ENCODE measurements at places on chromosomes 16 and 17.

GRCh38 chr17:49911719-49912118, 57.3 kb upstream of the DLX4 start:
- DNase-seq, result no peak

DNA sequence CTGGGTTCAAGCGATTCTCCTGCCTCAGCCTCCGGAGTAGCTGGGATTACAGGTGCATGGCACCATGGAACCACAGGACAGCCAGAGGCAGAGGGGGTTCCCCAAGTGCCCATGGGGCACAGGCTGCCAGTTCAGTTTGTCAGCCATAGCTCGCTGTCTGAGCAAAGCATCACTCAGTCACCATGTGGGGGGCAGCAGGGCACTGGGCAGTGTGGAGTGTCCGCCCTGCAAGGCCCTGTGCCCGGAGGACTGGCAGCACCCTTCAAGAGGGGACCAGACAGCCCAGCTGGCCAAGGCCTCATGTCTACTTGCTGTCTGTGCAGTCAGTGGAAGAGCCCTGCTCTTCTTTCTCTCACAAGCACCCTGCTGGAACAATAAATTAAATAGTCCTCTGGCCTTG, 6.4 kb downstream of the ALYREF start:
- no peak for DNase-seq

GRCh38 chr16:46918905-46919792, 35.0 kb downstream of the GPT2 start:
- DNase-seq, result no peak

DNA sequence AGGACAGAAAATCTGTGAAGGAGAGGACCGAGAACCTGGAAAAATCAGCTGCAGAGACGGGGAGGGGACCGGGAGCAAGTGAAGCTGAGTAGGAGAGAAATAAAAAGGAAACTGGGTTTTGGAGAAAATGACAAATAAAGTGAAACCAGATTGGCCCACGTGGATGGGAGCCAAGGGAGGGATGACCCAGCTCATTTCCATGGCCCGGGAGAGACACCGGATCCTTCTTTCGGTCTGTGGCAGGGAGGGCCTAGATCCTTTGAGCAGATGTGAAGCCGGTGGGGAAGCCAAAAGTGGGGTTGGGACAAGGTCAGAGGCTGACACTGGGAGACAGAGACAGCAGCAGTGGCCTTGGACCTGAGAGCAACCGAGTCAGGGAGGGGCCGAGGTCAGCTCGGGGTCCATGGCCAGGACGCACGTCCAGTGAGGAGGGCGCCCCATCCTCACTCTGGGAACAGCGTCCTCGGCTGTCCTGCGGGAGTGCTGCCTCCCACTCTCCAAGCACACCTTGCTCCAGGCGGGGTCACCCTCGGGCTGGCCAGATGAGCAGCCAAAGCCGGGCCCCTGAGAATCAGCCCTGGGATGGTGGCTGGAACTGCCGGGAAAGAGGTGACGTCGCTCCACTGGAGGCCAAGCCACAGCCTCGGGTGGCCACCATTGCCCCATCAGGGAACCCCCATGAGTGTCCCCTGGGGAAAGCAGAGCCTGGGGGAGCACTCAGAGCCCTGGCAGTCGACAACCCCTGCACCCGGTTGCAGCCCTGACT, 50.8 kb upstream of the CDR2 start:
- peak; percentile 45 for DNase-seq

DNA sequence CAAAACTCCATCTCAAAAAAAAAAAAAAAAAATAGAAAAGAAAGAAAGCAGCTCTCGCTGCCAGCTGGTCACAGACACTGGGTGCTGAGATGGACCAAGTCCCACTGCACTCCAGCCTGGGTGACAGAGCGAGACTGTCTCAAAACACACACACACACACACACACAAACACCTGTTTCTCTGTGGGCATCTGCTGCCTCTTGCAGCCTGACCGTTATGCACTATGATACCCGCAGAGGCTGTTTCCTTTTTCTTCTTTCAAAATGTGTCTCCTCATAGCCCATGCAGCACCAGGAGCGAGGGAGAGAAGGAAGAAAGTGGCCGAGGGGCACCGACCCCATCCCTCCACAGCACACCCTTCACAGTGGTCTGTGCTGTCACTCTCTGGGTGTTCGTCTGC, 36.9 kb upstream of the KLHDC4 start:
- no peak for DNase-seq

DNA sequence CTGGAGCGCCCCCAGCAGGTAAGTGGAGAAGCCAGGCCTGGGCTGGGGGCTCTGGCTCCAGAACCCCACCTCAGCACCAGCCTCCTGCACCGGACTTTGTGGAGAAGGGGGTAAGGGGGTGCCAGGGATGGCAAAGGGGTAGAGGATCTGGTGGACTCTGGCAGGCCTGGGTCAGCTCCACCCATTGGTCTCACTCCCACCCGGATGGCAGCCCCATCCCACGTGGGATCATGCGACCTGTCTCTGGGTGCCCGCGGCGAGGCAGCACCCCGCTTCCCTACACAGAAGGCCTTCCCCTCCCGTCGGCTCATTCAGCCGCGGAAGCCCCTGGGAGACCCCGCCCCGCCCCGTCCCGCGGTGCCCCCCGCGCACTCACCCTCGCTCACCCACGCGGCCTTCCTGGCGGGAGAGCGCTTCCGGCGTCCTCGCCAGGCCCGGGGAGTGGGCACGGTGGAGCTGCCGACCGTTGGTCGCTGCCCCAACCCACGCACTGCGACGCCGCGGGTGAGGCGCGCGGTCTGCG, 498 bp upstream of the PLEKHG4 start:
- no peak for DNase-seq

GRCh38 chr16:67562526-67562917, at the start of gene CTCF:
TSS of gene CTCF (plus strand) at chr16:67562526. CDS start at chr16:67610833, 48,307 bp downstream.
- peak; percentile 58 for DNase-seq

DNA sequence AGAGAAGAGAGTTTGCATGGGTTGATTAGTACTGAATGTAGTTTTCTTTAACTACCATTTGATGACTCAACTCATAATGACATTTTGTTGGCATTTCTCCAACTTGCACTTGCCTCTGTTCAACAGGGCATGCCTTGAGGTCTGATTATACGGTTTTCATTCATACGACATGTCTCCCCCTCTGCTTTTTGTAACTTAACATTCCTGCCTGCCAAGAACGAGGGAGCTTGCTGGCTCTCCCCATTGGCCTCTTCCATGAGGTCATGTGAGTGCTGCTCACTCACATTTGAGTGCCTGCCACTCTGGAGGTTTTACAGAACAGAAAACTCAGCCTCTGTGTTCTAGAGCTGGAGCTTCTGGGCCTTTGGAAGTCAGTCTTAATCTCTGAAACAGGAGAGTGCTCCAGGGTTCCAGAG, 19.7 kb downstream of the MAP2K6 start:
- DNase-seq, result no peak

DNA sequence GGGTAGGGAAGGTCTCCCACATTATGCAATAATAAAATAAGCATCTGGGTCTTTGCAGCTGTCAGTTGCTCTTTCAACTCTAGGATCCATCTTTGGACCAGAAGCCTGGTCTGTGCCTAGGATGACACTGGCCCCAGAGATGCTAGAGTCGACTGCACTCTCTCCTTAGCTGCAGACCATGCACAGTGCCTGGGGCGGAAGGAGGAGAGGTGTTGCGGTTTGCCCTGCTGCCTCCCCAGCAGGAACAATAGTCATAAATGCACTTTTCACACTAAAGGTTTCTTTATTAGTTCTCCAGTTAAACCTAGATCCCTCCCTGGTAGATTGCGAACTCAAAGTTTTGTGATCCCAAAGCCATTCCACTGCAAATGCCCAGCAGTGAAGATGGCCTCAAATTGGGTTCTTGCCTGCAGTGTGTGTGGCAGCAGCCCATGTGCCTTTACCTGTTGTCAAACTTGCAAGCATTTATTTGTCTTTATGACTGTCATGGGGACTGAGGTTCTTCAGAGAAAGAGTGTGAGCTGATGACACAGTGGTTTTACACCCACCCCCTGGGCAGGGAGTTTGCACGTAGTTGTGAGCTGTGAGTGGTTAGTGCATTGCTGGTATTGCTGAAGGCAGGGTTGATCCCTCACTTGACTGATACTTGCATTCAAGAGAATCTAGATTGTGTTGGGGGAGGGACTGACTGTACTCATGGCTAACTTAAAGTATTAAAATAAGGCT, 10.3 kb downstream of the ATXN1L start:
- no peak for DNase-seq

- no peak for DNase-seq
Observed at GRCh38 chr16:19935694-19936093, 51.0 kb upstream of the GPRC5B start.

GRCh38 chr17:74453665-74454196, 12.7 kb upstream of the CD300A start:
- DNase-seq, result no peak

- DNase-seq, result no peak
Observed at GRCh38 chr16:61818850-61819249, 217.4 kb downstream of the CDH8 start.

DNA sequence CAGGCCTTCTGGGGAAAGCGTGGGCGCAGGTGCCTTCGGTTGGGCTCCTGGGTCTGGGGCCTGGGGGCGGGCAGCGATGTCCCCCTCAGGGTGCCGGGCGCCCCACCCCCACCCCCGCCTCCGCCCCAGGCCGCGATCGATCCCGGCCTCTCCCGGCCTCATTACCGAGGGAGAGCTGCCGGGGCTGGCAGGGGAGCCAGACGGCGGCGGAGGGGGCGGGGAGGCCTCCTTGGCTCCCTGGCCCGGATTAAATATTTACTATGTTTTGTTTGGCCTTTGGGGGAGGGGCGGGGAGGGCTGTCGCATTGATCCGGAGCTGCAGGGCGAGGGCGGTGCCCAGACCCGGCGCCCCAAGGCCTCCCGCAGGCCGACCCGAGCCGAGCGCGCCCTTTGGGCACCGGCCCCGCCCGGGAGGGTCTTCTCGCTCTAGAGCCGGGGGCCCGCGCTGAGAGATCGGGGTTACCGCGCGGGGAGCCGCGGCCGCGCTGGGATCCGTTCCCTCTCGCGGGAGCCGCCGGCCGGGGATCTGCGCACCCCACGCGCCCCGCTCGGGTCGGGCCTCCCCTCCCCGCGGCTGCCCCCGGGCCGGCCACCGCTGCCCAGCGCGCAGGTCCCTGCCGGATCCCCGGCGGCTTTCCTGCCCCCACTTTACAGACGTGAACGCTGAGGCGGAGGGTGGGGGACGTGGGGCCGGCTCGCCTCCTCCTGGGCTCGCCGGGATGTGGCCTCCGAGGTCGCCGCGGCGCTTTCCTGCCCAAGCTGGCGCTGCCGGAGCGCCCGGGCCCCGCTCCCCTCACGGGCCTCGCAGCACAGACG, 27.0 kb downstream of the RTN4RL1 start:
- no peak for DNase-seq

DNA sequence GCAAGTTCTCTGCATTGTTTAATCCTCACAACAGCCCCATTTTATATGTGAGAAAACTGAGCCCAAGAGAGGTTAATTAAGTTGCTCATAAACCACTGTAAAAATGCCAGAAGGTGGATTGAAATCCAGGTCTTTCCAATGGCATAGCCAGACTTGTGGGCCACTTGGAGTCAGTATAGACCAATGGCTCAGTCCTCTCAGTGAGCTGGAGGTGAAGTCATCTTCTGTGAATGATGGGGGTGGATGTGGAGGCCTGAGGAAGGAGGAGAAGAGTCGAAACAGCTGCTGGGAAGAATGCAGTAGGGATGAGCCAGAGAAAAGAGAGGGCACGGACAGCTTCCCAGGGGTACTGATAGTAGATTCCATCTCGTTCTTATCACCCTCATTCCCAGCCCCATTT, 213.4 kb downstream of the SOX9 start:
- DNase-seq, result peak; percentile 31

- DNase-seq, result no peak
Observed at GRCh38 chr17:79242873-79243602, 168.4 kb downstream of the ENGASE start.

GRCh38 chr17:2883544-2884213, 87.4 kb downstream of the RAP1GAP2 start:
- DNase-seq, result no peak

DNA sequence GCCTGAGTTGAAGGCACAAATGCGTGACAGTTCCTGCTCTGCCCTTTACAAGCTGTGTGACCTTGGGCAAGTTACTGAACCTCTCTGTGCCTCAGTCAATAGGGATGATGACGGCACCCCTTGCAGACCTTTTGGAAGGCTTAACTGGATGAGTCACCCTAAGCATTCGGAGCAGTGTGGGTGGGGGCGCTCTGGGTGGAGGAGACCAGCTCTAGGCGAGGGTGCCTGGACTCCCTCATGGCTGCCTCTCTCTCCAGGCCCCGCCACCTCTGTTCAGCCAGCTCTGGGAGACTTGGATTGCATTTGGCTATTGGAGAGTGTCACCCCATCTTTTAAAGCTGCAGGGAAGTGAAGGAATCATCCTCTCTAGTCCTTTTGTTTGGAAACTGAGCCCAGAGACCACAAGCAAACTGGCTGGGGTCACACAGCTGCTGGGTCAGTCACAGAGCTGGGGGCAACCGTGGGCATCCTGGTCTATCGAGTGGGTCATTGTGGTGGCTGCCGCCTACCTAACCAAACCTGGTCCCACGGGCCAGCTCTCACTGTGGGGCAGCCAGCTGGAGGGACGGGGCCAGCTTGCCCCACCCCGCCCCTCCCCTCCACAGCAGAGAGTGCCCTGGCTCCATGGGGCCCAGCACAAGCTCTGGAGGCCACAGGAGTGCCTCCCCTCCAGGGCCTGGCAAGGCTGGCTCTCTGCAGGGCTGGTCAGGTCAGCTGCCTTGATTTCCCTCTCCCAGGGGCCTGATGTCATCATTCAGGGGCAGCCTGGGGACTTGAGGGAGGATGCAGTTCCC, 20.2 kb upstream of the GSE1 start:
- DNase-seq, result no peak

GRCh38 chr17:44039829-44040635, 25.3 kb upstream of the TMEM101 start:
- DNase-seq, result no peak

- no peak for DNase-seq
Observed at GRCh38 chr17:49414271-49414621, 436 bp downstream of the PHB1 start.

GRCh38 chr17:50630524-50631194, 4.0 kb upstream of the ABCC3 start:
- DNase-seq, result no peak

DNA sequence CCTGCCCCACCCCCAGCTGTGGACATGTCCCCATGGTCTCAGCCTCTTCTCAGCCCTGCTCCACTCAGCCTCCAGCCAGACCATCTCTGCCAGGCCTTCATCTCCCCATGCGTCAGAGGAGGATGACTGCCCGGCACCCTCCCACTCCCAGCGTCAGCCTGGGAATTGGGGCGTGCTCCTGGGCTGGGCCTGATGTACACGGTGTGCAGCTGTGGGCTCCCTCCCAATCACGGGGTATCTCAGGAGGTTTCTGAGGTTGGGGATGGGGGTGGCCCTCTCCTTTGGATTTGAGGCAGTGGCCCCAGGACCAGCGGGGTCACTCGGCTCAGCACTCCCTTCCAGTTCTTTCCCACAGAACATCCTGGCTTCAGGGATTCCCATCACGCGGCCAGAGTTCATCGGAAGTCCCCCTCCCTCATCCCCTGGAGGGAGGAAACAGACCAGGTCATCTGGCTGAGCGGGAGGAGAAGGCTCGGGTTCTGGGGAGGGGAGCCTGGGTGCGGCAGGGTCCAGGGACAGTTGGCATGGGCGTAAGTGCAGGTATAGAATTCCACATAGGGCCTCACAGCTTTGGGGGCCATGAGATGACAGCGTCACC, 36.9 kb downstream of the SOCS3 start:
- DNase-seq, result no peak

Measured in fibroblast of skin of left biceps (primary cell).